ENCODE measurements at places on chromosomes 3 and 15. TPM values are rescaled to one million over a fixed set of nuclear protein-coding genes. Genes with fewer than 3 reads are reported as not detected.

DNA sequence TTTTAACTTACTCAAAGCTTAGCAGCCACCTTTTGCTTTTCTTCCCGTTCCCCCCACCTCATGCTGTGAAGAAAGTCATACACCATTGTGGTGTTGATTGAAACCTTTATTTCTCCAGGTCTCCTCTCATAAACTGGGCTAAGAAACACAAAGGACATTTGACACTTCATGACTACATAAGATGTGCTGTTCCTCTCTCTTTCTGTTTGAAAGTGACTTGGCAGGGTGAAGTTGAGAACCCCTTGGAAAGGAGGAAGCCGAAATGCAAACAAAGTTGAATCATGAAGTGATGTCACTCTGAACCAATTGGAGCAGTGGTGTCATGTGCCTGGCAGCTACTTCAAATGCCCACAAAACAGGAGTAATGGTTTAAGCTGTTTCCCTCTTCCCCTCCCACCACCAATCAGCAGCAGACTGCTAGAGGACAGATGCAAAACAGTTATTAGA, 174.7 kb downstream of the IGF1R start:
- peak; percentile 65 for DNase-seq

DNA sequence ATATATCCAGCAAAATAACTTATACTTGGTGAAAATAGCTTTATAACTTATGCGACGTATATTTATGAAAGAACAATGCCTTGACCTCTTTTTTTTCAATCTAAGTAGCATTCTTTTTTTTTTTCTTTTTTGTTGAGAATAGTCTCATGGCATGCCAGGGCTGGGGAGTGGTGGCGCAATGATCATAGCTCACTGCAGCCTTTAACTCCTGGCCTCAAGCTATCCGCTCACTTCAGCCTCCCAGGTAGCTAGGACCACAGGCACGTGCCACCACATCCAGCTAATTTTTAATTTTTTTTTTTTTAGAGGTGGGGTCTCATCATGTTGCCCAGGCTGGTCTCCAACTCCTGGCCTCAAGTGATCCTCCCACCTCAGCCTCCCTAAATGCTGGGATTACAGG, 43.5 kb downstream of the RAB8B start:
- no peak for DNase-seq

GRCh38 chr15:68531387-68532179, 47.2 kb upstream of the CORO2B start:
- DNase-seq: no peak

- peak; percentile 96 for DNase-seq
These were observed 8.9 kb downstream of the TPM1 start for GRCh38 chr15:63051156-63052066.

MST1R gene
- 6.0 TPM for polyA plus RNA-seq
